T follicular helper cell (primary cell): ENCODE measurements at places on chromosomes 16 and 17.

DNA sequence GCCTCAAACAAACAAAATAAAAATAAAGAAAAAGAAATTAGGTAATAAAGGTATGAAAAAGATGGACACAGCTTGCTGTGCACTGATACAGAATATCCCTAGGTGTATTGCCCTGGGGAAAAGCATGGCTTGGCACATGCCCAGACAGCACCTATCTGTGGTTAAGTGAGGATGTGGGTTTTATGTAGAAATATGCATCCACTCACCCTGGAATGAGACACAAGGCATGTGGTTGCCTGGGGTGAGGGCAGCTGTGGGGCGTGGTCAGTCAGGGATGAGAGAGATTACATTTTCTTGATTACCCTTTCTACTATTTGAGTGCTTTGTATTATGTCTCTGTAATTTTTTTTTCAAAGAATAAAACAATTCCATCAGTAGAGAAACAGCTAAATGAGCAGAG, 6.9 kb downstream of the PLLP start:
- peak; percentile 35 for DNase-seq

DNA sequence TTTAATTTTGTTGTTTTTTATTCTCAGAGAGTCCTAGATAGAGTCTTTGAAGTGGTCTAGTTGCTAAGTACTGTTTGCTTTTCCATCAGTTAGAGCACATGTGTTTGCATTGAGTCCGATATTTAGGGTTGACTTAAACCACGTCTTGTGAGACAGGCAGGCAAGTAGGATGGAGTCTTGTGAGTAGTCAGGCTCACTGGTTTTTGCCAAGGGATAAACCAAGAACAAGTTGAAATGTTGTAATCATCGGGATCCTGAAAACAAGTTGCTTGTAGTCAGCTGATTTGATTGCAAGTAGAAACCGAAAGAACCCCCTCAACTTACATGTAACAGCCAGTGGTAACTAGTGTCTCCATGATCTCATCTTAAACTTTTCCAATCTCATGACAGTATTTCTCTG, 17.2 kb downstream of the ATP6V0A1 start:
- DNase-seq = no peak

DNA sequence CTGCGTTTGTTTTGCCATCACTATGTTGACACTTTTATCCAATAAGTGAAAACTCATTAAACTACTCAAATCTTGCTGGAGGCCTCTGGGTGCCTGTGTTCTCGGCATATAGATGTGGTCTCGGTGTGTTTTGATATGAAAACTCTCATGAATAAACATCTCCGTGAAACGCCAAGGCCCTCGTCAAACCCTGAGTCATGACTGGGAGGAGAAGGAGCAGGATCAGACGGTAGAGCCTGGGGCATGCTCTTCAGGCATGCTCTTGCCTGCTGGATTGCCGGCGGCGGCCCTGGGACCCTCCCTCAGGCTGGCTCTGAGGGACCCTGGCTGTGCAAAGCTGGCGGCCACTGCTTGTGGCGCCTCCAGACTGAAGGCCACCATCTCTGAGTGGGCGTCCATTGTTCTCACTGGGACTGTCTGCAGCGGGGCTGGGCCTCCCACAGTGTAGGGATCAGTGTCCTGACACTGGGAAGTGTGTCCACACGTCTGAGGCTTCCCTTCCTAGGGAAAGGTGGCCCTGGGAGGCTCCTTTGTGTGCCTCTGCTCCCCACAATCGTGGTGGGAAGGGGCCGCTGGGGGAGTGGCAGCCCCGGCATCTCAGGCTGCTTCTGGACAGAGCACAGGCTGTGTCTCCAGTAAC, 1.7 kb upstream of the NPB start:
- DNase-seq = no peak

DNA sequence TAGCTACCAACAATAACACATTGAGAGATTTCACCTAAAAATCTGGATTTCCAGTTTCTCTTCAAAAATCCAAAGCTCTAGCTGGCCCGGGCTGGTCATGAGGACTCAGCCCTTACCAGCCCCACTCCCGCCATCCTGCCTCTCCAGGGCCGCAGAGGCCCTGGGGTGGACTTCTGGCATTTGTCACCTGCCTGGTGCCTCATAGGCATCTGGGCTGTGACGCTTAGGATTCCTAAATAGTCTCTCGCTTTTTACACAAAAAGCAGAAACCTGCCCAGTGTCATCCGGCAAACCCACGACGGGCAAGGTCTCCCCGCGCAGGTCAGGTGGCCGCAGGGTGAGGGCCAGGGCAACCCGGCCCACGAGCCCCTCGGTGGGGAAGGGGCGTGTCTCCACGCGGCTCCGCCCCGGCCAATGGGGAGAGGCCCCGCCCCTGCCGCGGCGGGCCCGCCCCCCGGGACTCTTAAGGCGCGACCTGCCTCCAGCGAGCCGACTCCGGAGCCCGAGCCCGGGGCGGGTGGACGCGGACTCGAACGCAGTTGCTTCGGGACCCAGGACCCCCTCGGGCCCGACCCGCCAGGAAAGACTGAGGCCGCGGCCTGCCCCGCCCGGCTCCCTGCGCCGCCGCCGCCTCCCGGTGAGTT, at the start of gene VASN:
TSS of gene VASN (plus strand) at position 492 of the 644 bp plus-strand sequence. CDS start 9,030 bp downstream, outside the sequence.
- peak; percentile 71 for DNase-seq

- DNase-seq = no peak
Observed at GRCh38 chr17:2564877-2565276, 28.6 kb upstream of the PAFAH1B1 start.

- DNase-seq = no peak
Observed at GRCh38 chr17:21540502-21540901, 151.8 kb upstream of the KCNJ18 start.

DNA sequence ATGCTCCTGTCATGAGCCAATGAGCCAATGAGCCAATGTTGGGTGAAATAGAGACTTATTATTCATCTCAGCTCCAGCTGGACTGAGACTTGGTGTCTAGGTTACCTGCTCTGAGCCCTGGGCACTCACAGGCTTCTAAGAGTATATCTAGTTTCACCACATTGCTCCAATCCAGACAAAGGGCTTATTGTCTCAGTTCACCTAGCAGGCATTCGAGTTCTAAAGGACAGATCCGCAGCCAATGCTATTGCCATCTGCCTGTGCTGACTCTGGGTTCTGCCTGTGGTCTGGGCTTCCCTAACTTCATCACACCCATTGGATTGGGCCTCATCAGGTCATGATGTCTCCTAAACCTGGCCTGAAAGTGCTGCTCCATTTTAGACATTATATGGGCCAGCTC, 66.1 kb upstream of the HS3ST4 start:
- DNase-seq = no peak

DNA sequence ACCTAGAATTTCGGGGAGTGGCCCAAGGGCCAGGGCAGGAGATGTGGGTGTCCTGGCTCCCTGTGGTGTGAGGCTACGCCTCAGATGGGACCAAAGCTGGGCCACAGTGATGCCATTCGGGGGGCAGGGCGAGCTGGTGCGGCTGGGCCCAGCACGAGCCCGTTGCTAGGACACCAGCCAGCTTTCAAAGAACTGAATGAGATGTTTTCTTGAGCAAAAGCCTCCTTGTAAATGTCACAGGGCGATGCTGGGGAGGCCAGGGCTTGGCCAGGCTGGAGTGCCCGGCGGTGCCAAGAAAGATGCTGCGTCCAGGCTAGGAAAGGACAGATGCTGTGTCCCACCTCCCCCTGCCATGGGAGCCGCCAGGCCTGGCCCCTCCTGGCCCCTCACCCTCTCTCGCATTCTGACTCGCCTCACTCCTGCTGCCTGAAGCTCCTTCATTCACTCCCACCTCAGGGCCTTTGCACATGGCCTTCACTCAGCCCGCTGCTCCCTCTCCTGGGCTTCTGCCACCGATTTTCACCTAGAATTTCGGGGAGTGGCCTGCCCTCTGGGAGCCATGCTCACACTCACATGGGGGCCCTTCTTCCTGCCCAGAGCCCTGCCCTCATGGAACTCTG, 39.1 kb downstream of the CPNE2 start:
- DNase-seq = no peak

DNA sequence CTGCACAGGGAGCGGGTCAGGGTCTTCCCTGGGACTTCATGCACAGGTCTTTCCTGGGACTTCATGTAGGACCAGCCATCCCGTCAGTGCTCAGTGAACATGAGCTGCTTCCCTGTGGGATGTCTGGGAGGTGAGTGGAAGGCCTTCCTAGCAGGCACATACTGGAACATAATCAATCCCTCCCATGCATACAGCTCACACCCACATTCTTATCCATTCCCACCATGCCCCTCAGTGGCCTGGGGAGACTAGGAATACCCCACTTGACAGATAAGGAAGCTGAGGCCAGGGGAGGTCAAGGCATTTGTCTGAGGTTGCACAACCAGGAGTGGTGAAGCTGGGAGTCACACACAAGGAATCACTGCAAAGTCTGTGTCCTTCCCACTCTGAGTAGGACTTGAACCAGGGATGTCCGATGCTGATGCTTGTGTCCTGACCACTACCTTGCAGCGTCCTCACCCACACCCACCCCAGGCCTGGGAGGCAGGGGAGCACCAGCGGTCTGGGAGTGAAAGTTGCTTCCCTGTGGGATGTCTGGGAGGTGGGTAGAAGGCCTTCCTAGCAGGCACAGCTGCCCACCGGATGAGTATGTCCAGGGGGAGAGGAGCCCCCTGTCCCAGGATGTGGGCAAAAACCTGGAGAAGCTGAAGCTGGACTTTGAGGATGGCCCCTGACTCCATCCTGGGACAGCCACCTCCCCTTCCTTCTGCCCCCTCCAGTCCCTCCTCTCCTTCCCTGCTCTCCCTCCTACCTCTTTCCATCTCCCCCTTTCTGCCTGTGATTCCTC, 1.0 kb upstream of the NLRC5 start:
- DNase-seq = no peak

- DNase-seq = no peak
Observed at GRCh38 chr16:56743840-56744239, 13.9 kb downstream of the NUP93 start.

- no peak for DNase-seq
Observed at GRCh38 chr17:68785565-68786486, 169.4 kb downstream of the ABCA8 start.

GRCh38 chr17:44402564-44403172, 13.2 kb upstream of the ITGA2B start:
- no peak for DNase-seq

DNA sequence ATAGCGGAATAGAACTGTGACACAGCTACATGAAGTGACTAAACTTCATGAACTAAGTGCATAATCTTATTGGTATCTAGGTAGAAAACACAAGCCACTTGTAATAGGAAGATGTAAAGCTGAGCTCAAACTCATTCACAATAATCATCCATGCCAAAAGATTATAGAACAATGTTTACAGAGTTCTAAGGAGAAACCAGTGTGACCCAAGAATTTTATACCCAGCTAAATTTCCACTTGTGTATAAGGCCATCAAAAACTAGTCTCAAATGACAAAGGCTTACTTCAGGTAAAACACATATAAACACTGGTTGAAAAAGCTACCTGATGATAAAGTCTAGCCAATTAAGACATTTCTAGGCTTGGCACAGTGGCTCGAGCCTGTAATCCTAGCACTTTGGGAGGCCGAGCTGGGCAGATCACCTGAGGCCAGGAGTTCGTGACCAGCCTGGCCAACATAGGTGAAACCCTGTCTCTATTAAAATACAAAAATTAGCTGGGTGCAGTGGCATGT, 16.9 kb upstream of the CPD start:
- DNase-seq = no peak

GRCh38 chr17:50100480-50100883, 5.3 kb downstream of the PDK2 start:
- no peak for DNase-seq

- DNase-seq = no peak
Observed at GRCh38 chr17:79388556-79389295, 222.1 kb downstream of the RBFOX3 start.

DNA sequence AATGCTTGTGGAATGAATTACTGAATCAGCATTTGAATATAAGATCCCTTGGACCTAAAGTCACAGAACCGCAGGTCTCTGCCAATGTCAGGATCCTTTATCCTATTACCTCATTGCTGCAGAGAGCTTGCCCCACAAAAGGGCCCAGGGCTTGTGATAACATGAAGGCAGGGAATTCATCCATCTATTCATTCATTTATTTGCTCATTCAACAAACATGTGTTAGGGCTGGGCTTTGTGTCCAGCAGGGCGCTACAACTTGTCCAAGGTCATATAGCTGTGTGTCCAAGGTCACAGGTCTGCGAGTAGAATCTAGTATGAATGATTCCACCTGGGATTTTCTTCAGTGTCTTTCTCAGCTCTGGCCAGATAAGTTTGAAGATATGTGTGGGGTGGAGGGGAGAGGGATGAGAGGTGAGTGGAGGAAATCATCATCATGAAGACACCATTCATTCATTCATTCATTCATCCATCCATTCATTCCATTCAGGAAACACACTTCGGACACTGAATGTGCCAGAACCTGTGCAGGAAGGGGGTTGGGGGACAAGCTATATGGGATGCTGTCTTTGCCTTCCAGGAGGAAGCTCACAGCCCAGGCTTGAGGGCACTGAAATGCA, 1.3 kb upstream of the UNC45B start:
- DNase-seq = no peak

GRCh38 chr16:71711789-71712188, 12.7 kb downstream of the PHLPP2 start:
- DNase-seq = no peak

DNA sequence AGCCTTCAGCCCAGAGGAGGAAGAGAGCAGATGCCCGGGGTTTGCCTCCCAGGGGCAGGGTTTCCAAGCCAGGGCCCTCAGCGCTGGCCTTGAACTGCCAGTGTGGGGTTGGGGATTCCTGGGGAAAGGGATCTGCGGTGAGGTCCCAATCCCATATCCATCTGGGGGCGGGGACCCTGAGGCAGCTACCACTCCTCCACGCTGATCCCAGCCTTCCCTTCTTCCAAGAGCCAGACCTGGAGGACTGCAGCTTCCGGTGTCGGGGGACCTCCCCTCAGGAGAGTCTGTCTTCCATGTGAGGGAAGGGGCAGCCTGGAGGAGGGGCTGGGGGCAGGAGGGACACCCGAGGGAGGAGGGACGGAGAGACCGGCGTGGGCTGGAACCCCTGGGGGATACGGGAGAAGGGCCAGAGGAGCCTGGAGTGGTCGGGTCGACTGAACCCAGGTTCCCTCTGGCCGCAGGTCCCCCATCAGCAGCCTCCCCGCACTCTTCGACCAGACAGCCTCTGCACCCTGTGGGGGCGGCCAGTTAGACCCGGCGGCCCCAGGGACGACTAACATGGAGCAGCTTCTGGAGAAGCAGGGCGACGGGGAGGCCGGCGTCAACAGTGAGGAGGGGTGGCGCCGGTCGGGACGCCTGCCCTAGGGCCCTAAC, 10.7 kb upstream of the CISD3 start:
- DNase-seq = no peak

DNA sequence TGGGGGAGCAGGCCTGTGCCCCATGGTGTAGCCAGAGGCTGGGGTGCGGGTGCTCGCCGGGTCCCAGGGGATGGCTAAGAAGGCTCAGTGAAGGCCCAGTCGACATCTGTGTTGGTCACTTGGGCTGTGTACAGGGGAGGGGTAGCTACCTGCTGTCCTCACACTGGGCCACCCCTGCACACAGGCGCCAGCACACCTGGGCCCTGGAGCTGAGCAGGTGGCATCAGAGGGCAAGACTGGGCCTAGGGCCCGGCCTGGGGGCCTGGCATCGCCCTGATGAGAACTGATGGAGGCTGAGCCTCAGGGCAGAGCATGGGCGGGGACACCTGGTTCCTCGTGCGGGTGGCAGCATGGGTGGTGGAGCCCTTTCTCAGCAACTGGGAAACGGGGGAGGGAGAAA, 870 bp upstream of the CTRB2 start:
- no peak for DNase-seq

- no peak for DNase-seq
Observed at GRCh38 chr16:78184238-78185183, 85.1 kb downstream of the WWOX start.
